SJSA1 (cell line): ENCODE measurements at places on chromosomes 3 and 15. TPM values are rescaled to one million over a fixed set of nuclear protein-coding genes. Genes with fewer than 3 reads are reported as not detected.

- no peak overlapping the region for H3K27ac ChIP-seq
- no peak overlapping the region for H3K4me3 ChIP-seq
- H3K4me1 ChIP-seq = no peaks in the 10 kb centered on the region
- no peaks in the 10 kb centered on the region for H3K36me3 ChIP-seq
- peak; percentile 2 for DNase-seq
Observed at GRCh38 chr3:40546816-40547215, 22.1 kb downstream of the ZNF621 start.

GRCh38 chr15:34161329-34161963 lies 48.5 kb downstream of the KATNBL1 start:
- H3K36me3 ChIP-seq = peaks cover 62% of the 10 kb centered on the region
- H3K27ac ChIP-seq = 0 out of 2 replicates have a peak overlapping the region, but pooled peaks have one; percentile 21
- no peaks in the 10 kb centered on the region for H3K4me1 ChIP-seq
- no peaks in the 10 kb centered on the region for H3K27me3 ChIP-seq
- no peak for DNase-seq

DNA sequence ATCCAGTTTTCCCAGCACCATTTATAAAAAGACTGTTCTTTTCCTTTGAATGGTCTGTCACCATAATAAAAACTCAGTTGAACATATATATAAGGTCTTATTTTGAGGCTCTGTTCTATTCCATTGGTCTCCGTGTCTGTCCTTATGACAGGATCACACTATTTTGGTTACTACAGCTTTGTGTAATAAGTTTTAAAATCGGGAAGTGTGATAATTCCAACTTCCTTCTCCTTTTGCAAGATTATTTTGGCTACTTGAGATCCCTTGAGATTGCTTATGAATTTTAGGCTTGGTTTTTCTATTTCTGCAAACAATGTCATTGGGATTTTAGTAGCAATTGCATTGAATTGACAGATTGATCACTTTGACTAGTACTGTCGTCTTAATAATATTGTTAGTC lies 35.7 kb downstream of the SACM1L start:
- no peak overlapping the region for H3K4me3 ChIP-seq
- peaks cover 24% of the 10 kb centered on the region for H3K36me3 ChIP-seq
- H3K27me3 ChIP-seq = no peaks in the 10 kb centered on the region
- DNase-seq = no peak
- H3K4me1 ChIP-seq = no peaks in the 10 kb centered on the region

- no peaks in the 10 kb centered on the region for H3K4me1 ChIP-seq
- no peak overlapping the region for H3K4me3 ChIP-seq
- no peak for DNase-seq
- H3K27me3 ChIP-seq = no peaks in the 10 kb centered on the region
- no peak overlapping the region for H3K27ac ChIP-seq
- H3K36me3 ChIP-seq = no peaks in the 10 kb centered on the region
Observed at GRCh38 chr3:166734734-166735133, 645.4 kb downstream of the ZBBX start.

- H3K27ac ChIP-seq = no peak overlapping the region
- no peak for DNase-seq
- H3K36me3 ChIP-seq = no peaks in the 10 kb centered on the region
- no peak overlapping the region for H3K4me3 ChIP-seq
- no peaks in the 10 kb centered on the region for H3K27me3 ChIP-seq
- H3K4me1 ChIP-seq = no peaks in the 10 kb centered on the region
Observed at GRCh38 chr3:176430244-176431037, 766.8 kb downstream of the TBL1XR1 start.

DNA sequence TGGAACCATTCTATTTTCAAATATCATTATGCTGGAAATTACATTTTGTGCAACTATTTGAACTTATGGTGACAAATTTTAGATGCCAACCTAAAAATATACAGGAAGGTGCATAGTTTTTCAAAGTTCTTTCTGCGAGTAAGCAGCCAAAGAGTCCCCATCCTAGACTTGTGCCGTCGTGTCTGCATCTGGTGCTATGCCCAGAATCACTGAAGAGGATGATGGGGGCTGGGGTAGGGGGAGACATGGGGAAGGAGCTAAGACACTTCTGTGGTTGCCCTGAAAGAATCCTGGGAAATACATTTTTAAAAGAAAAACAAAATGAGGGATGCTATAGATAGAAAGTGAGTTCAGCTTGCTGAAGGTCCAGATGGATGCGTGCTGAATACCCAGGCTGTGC lies 21.2 kb upstream of the FAM81A start:
- no peak for DNase-seq
- peaks cover 12% of the 10 kb centered on the region for H3K27me3 ChIP-seq
- H3K36me3 ChIP-seq = no peaks in the 10 kb centered on the region
- no peak overlapping the region for H3K27ac ChIP-seq
- H3K4me3 ChIP-seq = no peak overlapping the region

- H3K4me3 ChIP-seq = no peak overlapping the region
- H3K27ac ChIP-seq = no peak overlapping the region
- peaks cover 8% of the 10 kb centered on the region for H3K4me1 ChIP-seq
- DNase-seq = no peak
- H3K27me3 ChIP-seq = no peaks in the 10 kb centered on the region
- no peaks in the 10 kb centered on the region for H3K36me3 ChIP-seq
Observed at GRCh38 chr3:72947715-72948490, 48.7 kb upstream of the PPP4R2 start.

GRCh38 chr15:70494852-70495571 lies 268.3 kb downstream of the UACA start:
- no peak overlapping the region for H3K4me3 ChIP-seq
- DNase-seq = peak; percentile 96
- no peaks in the 10 kb centered on the region for H3K27me3 ChIP-seq
- no peaks in the 10 kb centered on the region for H3K36me3 ChIP-seq
- peaks cover 56% of the 10 kb centered on the region for H3K4me1 ChIP-seq

DNA sequence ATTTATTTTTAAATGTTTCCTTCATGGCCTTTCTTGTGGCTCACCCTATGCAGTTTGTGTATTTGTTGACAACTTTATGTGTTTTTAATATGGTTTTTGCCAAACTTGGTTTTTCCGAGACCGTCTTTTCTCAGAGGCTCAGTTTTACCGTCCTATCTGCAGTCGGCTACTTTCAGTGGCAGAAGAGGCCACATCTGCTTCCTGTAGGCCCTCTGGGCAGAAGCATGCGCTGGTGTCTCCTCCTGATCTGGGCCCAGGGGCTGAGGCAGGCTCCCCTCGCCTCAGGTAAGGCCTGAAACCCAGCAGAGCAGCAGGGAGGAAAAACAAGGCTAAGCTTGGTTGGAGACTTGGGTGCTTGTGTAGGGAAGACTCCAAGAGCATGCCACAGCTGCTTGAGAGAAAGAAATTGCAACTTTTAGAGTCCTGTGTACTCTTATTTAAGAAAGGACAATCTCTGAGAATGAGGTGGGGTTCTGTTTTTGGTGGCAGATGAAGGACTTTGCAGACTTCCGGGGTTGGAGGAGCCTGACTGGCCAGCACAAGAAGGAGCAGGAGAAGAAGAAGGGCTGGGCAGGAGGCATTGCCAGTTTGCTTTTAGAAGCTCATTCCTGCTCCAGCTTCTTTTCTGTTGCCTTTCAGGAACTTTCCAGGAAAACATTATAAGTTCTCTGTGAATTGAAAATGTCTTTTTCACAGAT lies at the start of gene TIGIT:
Gene TIGIT (plus strand): TSS at position 191 of the 698 bp plus-strand sequence. CDS start 34 bp downstream, at position 225.
- H3K27ac ChIP-seq = no peak within 1 kb of the TSS

DNA sequence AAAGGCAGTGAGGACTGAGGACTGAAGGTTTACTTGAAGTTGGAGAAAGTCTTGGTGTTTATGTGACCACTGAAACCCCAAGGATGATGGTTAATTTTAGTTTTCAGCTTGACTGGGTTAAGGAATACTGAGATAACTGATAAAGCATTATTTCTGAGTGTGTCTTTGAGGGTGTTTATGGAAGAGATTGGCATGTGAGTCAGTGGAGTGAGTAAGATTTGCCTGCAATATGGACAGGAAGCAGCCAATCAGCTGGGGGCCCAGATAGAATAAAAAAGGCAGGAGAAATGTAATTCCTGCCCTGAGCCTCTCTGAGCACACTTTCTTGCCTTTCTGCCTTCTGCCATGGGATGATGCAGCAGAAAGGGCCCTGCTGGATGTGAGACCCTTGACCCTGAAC lies 92.4 kb downstream of the KBTBD8 start:
- no peaks in the 10 kb centered on the region for H3K27me3 ChIP-seq
- no peak overlapping the region for H3K4me3 ChIP-seq
- DNase-seq = no peak

CCR1 gene
- 0.87 and 1.3 TPM in 2 replicates for total RNA-seq

KPNA4 gene
- total RNA-seq = 18.3 and 24.3 TPM in 2 replicates

SEMA3B gene
- total RNA-seq = 2.6 and 6.5 TPM in 2 replicates

RCCD1 gene
- total RNA-seq = 31.2 and 51.3 TPM in 2 replicates

CPN2 gene
- total RNA-seq = not detected in 2 replicates

SGO1 gene
- 11.7 and 22.5 TPM in 2 replicates for total RNA-seq

AQP9 gene
- total RNA-seq = not detected in 2 replicates

EXD1 gene
- total RNA-seq = not detected in 2 replicates

ACAD9 gene
- total RNA-seq = 29.2 and 29.3 TPM in 2 replicates

TEX55 gene
- not detected in 2 replicates for total RNA-seq

PAQR5 gene
- total RNA-seq = 7.2 and 10.5 TPM in 2 replicates
